Activated T-cell treated with anti-CD3 and anti-CD28 coated beads, Interleukin-2, amount 50 U/mL, for 72 hours (primary cell): ENCODE measurements at places on chromosomes 4 and X. TPM values are rescaled to one million over a fixed set of nuclear protein-coding genes. Genes with fewer than 3 reads are reported as not detected.

DNA sequence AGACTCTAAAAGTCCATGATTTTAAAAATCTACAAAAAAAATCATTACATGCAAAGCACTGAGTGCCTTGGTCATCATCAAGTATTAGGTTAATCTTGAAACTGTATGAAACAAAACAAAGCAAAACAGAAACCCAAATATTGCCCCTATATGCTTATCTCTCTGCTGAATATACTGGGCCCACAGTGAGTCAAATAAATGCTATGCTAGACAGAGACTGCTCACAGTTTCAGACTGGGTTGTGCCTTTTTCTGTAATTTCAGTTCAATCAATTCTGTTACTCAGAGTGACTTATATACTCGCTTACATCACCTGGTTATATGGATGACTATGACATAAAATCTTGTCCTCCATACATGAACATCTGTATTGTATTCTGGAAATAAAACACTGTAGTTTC is 257.1 kb upstream of the ACTRT1 start:
- H3K36me3 ChIP-seq = no peaks in the 10 kb centered on the region
- no peak for DNase-seq
- H3K27me3 ChIP-seq = no peaks in the 10 kb centered on the region
- no peaks in the 10 kb centered on the region for H3K4me1 ChIP-seq

- peaks cover 6% of the 10 kb centered on the region for H3K4me1 ChIP-seq
- H3K4me3 ChIP-seq = no peak overlapping the region
- peaks cover 7% of the 10 kb centered on the region for H3K36me3 ChIP-seq
- DNase-seq = no peak
Measured at GRCh38 chr4:122218762-122219161, 66.6 kb downstream of the BLTP1 start.

DNA sequence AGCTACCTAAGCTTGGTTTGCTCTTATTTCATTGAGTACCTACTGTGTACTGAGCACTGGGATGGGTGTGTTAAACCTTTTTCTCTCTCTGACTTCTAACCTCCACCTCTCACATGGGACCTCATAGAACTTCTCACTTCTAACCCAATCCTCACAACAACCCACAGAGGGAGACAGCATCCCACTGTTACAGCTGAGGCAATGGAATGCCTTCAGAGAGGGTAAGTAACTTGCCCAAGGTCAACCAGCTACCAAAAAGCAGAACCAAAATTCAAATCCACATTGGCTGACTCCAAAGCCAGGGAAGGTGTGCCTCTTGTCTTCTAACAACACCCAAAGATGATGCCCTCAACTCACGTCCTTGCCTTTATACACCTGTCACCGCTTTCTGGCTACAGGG is 5.4 kb downstream of the SEL1L3 start:
- H3K4me3 ChIP-seq = peak overlapping the region; percentile 14
- no peak for DNase-seq
- peaks cover 73% of the 10 kb centered on the region for H3K4me1 ChIP-seq
- H3K27me3 ChIP-seq = no peaks in the 10 kb centered on the region
- peak overlapping the region; percentile 26 for H3K27ac ChIP-seq

DNA sequence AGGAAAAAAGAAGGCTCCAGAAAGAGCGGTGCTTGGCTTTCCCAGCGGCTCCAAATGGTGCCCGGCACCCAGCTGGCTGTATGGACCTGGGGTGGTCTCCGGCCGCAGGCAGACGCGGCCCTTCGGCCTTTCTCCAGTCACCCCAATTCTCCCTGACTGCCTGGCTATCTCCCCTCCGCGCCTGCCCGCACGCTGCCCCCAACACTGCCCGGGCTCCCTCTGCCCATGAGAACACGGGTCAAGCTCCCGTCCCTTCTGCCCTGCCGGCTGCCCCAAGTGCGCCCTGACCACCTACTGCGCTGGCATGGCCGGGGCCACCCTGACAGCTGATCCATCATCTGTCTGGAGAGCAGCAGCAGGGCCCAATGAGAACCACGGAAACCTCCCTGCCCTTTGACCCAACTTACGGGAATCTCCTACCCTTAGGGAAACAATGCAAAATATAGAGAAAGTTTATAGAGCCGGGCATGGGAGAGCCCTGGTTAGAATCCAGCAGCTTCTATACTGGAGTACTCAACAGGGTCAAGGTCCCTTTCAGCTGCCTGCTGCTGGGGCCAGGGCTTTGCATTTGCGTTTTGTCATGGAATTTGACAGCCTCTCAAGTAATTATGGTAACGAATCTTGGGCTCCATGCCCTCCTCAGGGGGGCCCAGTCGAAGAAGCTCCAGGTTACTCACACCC is 1.2 kb upstream of the FAM3A start:
- H3K27me3 ChIP-seq = peaks cover 6% of the 10 kb centered on the region
- peak overlapping the region; percentile 95 for H3K4me3 ChIP-seq
- no peak overlapping the region for H3K27ac ChIP-seq
- no peak for DNase-seq
- H3K36me3 ChIP-seq = peaks cover 2% of the 10 kb centered on the region

The OTC gene
- total RNA-seq = not detected

The AVPR2 gene
- not detected for total RNA-seq

The CT45A3 gene
- total RNA-seq = not detected

The MAGIX gene
- total RNA-seq = 0.93 TPM

The HGFAC gene
- total RNA-seq = 0.51 TPM

The PCYT1B gene
- 0.12 TPM for total RNA-seq
